ENCODE measurements at places on chromosomes 7 and 10.

DNA sequence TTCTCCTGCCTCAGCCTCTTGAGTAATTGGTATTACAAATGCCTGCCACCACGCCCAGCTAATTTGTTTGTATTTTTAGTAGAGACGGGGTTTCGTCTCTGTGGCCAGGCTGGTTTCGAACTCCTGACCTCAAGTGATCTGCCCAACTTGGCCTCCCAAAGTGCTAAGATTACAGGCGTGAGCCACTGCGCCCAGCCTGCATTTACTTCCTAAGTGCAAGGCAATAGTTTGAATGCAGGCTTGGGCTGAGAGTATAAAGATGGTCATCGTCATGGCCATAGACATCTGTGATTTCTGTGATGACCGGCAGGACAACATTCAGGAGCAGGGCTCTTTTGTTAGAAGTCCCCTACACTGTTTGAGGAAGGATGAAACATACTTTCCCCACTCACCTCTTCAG is 393.9 kb upstream of the SHH start:
- DNase-seq: no peak

- no peak for DNase-seq
Measured at GRCh38 chr10:131692176-131692575, 208.6 kb upstream of the PPP2R2D start.

GRCh38 chr7:87310790-87311419 is 34.6 kb upstream of the CROT start:
- DNase-seq: no peak

DNA sequence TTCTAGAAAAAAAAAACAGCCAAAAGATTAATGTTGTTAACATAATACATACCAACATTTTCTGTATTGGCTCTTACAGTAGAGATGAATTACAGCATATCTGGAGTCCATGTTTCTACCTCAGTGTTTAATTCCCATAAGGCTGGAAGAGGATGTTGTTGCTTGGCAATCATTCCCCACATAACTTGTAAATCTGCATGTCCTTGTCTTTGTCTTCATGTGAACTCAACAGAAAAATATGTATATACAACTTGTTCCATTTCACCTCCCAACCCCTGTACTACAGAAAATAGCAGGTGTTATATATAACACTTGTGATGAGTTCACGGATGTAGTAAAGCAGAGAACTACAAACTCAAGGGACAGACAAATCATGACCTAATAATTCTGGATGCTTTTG is 160.9 kb upstream of the SEMA3C start:
- DNase-seq: no peak

- DNase-seq: no peak
Measured at GRCh38 chr10:79191951-79192676, 123.3 kb downstream of the ZMIZ1 start.

GRCh38 chr10:113433711-113434110 is 119.1 kb upstream of the HABP2 start:
- DNase-seq: no peak

GRCh38 chr7:7157177-7157886 is 25.0 kb upstream of the C1GALT1 start:
- no peak for DNase-seq

GRCh38 chr10:83229991-83230390 is 909.3 kb upstream of the GHITM start:
- DNase-seq: no peak

DNA sequence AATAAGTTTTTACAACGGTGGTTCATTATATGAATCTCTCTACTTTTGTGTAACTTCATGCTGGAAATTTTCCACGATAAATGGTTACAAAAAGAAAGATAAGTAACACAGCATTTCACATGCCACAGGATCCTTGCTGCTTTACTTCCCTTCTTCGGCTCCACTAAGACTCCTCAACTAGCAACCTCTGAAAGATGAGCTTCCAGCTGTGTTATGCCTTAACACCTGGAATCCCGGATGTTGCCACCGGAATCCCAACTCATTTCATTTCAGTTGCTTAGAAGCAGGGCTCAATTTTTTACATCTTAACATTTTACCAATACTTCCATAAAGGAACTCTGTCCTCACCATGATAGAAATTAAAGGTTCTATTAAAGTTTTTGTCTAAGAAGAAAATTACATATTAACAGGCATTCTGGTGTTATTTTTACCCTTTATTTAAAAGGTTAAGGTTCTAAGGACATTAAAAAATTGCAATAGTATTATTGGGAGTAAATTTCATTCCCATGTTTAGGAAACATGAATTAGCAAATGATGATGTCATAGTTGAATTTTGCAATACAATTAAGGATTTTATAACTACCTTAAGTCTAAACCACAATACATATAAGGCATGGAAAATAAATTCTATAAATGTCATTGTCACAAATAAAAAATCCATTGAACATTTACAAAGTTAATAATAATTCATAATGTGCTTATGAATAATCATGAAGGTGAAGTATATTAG is 57.1 kb upstream of the IL6 start:
- no peak for DNase-seq

DNA sequence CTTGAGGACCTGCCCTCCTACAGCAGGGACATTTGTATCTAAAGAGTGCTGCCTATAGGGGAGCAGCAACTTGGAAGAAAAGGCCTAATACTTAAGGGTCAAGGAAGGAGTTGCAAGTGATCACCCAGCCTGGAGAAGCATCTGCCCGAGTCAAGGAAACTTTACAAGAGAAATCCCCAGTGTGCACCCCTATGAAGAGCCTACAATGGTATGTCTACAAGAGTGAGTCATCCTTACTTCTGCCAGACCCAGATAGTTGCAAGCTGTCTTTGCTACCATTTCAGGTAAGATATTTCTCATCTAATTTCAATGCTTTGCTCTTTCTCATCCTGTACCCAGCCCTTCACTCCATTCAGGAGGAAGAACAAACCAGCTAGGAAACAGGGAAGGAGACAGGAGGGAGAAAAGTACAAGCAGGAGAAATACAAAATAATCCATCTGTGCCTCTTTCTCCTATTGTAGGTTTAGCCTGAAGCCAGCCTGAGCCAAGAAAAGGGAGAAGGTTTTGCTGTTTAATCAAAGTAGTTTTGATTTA is 34.4 kb upstream of the AGR3 start:
- DNase-seq: no peak
